Activated T-cell treated with anti-CD3 and anti-CD28 coated beads, Interleukin-2, amount 50 U/mL, for 72 hours (primary cell): ENCODE measurements at places on chromosomes 2 and 18. TPM values are rescaled to one million over a fixed set of nuclear protein-coding genes. Genes with fewer than 3 reads are reported as not detected.

The DGKD gene
- 94.4 TPM for total RNA-seq

DNA sequence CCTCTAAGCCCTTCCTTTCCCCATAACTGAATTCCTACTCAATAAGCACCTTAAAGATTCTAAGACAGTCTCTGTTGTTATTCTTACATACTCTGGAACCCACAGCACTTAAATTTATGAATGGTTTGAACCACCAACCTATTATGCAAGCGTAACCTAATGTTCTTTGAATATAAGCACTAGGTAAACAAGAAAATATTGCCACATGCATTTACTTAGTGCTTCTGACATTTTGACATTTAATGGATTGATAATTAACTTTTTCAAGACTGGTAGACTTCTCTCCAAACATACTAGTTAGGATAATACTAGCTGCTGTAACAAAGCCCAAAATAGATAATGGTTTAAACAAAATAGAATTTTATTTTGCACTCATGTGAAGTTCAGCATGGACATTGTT, 164.8 kb downstream of the ARHGAP15 start:
- DNase-seq: no peak

DNA sequence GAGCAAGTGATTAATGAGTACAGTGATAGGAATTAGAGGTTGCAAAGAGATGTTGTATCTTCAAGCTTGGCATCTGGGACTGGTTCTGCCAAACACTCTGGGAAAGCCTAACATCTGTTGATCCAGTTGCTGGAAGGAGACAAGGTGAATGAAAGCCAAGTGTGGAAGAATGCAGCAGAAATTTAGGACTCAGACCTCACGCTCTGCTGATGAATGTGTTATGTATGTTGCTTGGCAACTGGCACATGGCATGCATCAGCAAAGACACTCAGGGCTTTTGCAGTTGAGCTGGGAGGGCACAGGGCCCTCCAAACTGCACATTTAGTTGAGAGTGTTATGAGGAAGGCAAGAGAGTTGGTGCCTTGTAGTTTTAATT, 105.5 kb downstream of the COLEC12 start:
- no peak for DNase-seq

DNA sequence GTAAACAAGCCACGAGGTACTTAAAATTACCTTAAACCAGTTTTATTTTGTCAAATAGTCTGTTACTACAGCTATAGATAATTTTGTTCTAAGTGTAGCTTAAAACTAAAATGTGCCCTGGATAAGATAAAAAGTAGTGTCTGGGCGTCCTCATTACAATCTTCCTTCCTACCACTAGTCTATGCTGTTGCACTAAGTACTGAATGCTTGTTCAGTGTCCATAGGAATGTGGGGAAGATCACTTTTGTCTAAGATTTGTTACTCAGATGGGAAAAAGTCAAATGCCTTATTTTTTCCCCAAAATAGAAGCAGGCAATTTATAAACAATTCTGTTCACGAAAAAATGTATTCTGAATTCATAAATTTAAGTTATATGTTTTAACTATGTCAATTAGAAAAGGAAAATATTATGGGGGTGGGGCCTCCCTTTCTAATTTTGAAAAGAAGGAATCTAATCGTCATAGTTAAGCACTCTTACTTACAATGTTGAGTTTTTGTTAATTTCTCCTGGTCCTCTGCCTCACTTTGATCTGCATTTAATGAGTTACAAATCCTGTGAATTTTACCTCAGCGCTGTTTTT, 140.4 kb upstream of the VRK2 start:
- DNase-seq: no peak
